CD4-positive, alpha-beta memory T cell (primary cell): ENCODE measurements at places on chromosomes 7 and 10. TPM values are rescaled to one million over a fixed set of nuclear protein-coding genes. Genes with fewer than 3 reads are reported as not detected.

SPDYE18 gene
- total RNA-seq: 1.5 TPM

ZNF777 gene
- total RNA-seq: 16.8 TPM

GRCh38 chr7:138872576-138872975 is 74.6 kb upstream of the ATP6V0A4 start:
- DNase-seq: no peak

TIAL1 gene
- 212 TPM for total RNA-seq

FANK1 gene
- total RNA-seq: 0.72 TPM
